ENCODE measurements at places on chromosomes 11 and 22. TPM values are rescaled to one million over a fixed set of nuclear protein-coding genes. Genes with fewer than 3 reads are reported as not detected.

Gene NDUFV1
- total RNA-seq: 286 TPM

Gene PAMR1
- total RNA-seq: 26.5 TPM

Gene CNTN5
- 0.16 TPM for total RNA-seq

Gene RASD2
- total RNA-seq: 16.9 TPM

Gene THY1
- total RNA-seq: 214 TPM

Gene MB
- 0.68 TPM for total RNA-seq

Gene YPEL4
- 3.1 TPM for total RNA-seq

Gene OR10A2
- not detected for total RNA-seq

Gene TSPAN18
- 22.1 TPM for total RNA-seq

DNA sequence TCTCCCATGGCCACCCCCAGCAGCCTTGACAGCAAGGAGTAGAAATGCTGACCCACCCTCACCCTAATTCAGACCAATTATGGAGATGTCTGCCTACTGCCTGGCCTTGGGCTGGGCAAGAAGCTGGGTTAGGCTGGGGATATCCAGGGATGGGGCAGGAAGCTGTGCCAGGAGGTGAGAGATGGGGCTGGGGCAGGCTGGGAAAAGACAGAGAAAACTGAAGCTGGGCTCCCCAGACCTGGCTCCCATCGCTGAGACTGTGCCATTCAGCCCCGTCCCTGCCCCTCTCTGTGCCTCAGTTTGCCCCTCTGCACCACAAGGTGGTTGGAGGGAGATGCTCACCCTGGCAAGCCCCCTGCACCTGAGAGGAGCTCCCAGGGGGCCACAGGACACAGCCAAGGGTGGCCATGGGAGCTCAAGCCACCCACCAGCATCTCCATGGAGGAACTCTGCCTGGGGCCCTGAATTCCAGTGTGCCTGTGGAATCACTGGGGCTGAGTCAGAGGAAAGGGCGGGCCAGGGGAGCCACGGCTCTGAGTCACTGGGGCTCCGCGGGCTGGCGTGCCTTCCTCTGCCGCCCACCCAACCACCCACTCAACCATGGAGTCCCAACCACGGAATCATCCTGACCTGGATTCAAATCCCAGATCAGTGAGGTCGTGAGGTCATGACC is 6.0 kb upstream of the CARD10 start:
- DNase-seq: no peak

DNA sequence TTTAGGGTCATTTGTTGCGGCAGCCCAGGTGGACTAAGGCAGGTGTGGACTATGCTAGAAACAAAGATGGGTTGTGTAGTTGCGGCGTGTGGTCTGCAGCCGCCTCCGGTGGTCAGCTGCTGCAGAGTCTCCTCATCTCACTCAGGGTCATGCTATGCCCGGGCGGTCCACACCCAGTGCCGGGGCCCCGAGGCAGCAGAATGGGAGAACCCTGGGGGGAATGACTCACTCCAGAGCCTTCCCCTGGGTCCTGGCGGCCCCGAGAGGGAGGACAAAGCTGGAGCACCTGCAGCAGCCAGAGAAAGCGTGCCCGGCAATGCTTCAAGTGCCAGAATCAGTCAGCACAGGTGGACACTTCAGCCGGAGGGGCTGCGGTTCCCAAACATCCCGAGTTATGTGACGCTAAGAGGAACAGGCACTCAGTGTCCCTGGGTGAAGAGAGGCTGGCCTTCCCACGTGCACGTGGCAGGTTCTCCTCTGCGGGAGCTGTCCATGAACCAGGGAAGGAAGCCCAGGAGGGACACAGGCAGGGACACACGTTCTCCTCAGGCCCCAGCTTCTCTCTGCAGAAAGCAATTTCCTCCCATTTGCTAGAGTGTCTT is 289.6 kb upstream of the B3GAT1 start:
- DNase-seq: no peak

DNA sequence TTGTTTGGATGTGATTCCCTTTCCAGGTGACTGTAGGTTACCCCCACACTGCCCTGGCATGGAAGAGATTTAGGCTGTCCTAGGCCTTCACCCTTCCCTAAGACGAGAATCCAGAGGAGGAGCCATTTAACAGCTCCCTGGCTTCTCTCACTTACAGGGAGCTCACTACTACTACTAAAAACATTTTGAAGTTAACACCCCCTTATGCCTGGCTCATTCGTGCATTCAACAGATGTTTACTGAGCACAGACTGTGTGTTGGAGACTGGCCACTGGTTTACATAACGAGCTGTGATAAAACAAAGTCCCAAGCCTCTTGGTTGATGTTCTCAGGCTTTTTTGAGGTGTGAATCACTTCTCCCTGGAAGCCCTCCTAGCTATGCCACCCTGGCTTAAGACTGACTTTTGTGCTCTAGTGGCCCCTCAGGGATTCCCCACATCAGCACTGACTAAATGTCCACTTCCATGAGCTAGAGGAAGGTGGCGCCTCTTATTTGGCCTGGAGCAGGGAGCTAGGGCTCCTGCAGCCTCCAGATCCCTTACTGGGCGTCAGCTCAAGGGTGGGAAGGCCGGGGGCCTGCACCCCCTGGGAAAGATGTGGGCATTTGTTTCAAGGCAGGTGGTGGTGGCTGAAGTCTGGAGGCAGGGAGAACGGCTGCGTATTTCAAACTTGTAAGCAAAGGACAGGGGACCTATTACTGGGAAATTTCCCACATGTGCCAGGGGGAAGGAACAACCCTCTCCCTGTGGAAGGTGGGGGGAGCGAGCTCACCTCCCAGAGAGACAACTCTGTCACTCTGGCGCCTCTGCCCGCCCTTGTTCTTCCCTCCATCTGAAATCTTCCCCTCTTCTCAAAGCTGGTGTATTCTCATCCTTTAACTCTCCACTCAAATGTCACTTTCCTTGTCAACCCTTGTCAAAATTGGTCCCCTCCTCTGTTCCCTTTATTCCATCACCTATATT is 19.4 kb upstream of the MALAT1 start:
- DNase-seq: peak; percentile 95

GRCh38 chr11:58024601-58025091 is 965 bp downstream of the OR9Q1 start:
- DNase-seq: no peak

GRCh38 chr11:69947793-69948255 is 128.6 kb upstream of the FGF3 start:
- DNase-seq: no peak

DNA sequence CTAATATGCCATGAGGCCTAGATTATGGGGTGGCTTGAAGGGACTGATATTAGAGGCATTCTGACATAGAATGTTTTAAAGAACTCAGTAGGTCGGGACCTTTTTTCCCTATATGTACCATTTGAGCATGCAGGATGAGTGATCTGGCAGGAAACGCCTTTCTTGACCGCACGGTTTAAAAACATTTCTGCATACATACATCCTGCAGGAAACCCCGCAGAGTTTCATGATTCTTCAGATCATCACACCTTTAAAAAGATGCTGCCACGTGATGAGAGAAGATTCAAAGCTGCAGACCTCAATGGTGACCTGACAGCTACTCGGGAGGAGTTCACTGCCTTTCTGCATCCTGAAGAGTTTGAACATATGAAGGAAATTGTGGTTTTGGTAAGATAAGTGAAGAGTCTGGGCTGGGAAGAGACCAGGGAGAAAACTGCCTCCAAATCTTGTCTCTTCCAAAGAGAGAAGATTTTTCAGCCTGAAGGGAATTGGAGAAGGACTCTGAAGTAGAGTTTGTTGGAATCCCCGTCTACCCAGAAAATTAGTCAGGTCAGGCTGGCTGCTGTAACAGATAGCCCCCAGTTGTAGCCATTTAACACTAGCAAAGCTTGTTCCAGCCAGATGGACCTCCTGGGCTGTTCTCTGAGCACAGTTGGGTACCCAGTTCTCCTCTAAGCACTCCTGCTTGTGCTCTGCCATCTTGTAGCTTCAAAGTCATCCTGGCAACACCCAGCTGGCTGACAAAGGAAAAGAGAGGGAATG is 7.4 kb downstream of the RCN1 start:
- no peak for DNase-seq

DNA sequence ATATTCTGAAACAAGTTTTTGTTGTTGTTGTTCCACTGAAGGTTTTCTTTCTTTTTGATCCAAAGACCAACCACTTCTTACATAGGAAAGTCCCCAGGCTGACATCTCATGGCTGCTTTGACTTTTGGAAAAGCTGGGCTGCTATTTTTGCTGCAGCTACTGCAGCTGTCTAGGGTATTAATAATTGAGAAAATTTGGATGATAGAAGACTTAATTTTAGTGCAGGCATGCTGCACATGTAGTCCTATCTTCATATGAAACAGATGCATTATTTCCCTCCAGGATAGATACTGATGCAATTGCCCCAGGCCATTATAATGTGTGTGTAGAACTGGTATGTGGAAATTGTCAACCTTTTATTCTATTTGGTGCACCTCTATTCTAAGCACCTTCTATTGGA is 131.4 kb downstream of the NAV2 start:
- no peak for DNase-seq

GRCh38 chr22:50531962-50532674 is 2.3 kb upstream of the TYMP start:
- peak; percentile 92 for DNase-seq

- DNase-seq: no peak
Measured at GRCh38 chr11:132712466-132712865, 819.8 kb downstream of the OPCML start.

GRCh38 chr11:26623076-26623659 is 51.1 kb upstream of the MUC15 start:
- no peak for DNase-seq

- DNase-seq: peak; percentile 73
Measured at GRCh38 chr11:206526-207207, 532 bp downstream of the BET1L start.

DNA sequence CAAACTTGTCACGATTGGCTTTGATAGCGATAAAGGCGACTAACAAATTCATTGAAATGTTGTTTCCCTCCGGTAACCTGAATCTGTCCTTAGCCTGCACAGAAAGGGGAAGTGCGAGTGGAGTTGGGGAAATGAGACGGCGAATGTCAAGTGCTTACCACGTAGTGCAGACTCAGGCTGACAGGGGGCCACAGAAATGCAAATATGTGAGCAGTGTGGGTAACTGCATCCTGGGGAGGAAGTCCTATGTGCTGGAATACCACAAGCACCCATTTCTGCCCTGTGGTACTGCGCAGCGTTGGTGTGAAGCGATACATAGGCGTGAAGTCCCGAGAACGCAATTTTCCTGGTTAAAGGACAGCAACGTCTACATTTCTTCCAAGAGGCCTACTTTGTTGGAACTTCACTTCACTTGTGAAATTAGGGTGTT is 869 bp upstream of the EIF4ENIF1 start:
- DNase-seq: peak; percentile 77

GRCh38 chr11:118060081-118060661 is 16.7 kb upstream of the TMPRSS4 start:
- DNase-seq: peak; percentile 54

- DNase-seq: peak; percentile 84
Measured at GRCh38 chr22:28443526-28443876, 236.1 kb downstream of the TTC28 start.

DNA sequence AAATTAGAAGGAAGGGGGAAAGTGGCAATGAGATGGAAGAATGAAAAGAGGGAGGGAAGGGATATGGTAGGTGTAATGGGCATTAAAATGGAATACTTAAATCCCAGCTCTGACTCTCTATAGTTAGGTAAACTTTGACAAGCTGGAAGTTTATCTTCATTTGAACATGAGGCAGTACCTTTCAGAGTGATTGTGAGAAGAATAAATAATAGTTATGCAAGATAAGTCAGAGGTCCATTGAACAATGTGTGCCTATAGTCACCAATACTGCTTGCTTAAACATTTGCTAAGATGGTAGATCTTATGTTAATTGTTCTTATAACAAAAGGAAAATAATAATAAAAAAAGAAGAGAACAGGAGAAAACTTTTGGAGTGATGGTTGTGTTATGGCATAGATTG is 545.8 kb upstream of the CCDC90B start:
- no peak for DNase-seq

DNA sequence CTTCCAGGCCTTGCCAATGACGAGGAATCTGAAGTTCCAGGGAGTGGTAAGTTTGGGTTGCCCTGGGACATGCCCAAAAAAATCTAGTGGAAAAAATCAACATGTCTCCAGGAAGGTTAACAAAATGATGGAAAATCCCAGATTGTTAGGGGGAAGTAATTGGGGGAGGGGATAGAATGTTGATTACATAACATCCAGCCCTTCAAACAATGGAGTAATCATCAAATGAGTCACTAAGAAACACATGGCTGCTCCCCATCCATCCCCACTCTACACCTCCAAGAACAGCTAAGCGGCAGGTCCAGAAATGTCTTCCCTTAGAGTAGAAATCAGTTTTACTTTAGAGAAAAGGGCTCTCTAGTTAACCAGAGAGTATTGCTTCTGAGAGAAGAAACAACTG is 94.9 kb downstream of the ETS1 start:
- no peak for DNase-seq

DNA sequence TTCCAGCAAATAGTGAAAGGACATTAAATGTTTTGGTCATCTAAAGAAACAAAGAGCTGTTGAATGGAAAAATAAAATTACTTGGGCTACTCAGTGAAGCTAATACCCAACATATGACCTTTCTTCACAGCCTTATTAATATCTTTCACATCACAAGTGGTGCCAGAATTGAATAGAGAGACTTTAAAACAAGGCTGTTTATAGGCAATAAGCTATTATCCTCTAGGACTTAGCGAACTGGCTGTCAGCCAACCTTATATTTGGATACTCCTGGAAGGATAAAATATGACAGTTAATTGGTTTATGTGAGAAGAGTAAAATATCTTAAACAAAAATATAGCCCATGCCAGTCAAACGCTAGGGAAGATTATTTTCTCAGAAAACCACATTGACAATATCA is 225.5 kb upstream of the BLID start:
- DNase-seq: no peak

DNA sequence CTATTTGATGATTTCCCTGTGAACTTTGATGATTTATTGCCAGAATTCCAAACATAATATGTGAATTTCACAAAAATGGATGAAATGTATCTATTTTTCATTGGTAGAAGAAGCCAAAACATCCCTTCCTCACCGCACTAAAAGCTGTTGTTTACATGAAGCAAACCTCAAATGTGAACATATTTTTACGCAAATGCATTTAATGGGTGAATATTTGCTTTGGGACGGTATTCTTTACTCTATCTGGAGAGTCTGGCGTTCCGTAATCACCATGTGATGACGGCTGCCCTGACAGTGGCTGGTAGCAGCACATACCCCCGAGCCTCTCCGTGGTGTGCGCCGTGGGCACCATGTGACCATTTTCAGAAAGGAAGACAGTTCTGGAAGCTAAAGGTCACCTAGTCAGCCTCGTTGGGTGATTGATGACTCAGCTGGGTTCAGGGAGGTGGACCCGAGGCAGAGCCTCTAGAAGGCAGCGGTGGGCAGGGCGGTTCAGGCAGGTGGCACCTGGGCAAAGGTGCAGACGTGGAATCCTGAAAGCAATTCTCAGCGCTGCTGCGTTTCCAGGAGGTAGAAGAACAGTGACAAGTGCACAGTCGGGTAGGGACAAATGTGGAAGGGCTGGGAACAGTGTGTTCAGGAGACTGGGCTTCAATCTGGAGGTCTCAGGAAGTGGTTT is 45.3 kb downstream of the PPARA start:
- DNase-seq: no peak

GRCh38 chr11:83574519-83574918 is 288.4 kb upstream of the CCDC90B start:
- no peak for DNase-seq

GRCh38 chr11:46519351-46519750 is 74.5 kb downstream of the AMBRA1 start:
- DNase-seq: no peak

- no peak for DNase-seq
Measured at GRCh38 chr11:4095509-4096230, 1.1 kb downstream of the RRM1 start.

Data from sigmoid colon (tissue), 7 donors.